Activated CD4-positive, alpha-beta memory T cell treated with anti-CD3 and anti-CD28 coated beads, Interleukin-2, amount 10 ng/mL, durations not matched to agents 7 days and 5 days (primary cell): ENCODE measurements at places on chromosomes 3 and 15. TPM values are rescaled to one million over a fixed set of nuclear protein-coding genes. Genes with fewer than 3 reads are reported as not detected.
A peak's percentile ranks its signal among the peaks of the same experiment; 100 is the strongest.

ANP32A gene
- 190 TPM for total RNA-seq

TGM5 gene
- total RNA-seq = 0.28 TPM

RAD51 gene
- total RNA-seq = 60.4 TPM

GP9 gene
- total RNA-seq = not detected

FRG2C gene
- not detected for total RNA-seq

GOLGA8T gene
- not detected for total RNA-seq

CACNA1D gene
- total RNA-seq = 2.5 TPM

RETNLB gene
- not detected for total RNA-seq

FMN1 gene
- 0.03 TPM for total RNA-seq

STAB1 gene
- total RNA-seq = not detected

LHFPL4 gene
- total RNA-seq = 0.05 TPM

SLC28A1 gene
- total RNA-seq = not detected

DNA sequence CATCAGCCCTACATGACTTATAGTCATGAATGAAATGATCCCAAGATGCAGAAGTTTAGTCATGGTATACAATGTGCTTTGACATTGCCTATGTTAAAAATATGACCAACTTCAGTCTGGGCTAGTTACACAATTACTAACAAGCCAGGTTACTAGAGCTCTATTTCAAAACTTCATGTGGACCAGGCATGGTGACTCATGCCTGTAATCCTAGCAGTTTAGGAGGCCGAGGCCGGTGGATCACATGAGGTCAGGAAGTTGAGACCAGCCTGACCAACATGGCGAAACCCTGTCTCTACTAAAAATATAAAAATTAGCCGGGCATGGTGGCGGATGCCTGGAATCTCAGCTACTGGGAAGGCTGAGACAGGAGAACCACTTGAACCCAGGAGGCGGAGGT, 613.0 kb downstream of the CADM2 start:
- H3K27me3 ChIP-seq = no peaks in the 10 kb centered on the region
- DNase-seq = no peak

- no peaks in the 10 kb centered on the region for H3K27me3 ChIP-seq
- peak overlapping the region; percentile 56 for H3K4me3 ChIP-seq
- DNase-seq = peak; percentile 60
- peaks cover 40% of the 10 kb centered on the region for H3K36me3 ChIP-seq
- H3K27ac ChIP-seq = peak overlapping the region; percentile 83
- peaks cover 43% of the 10 kb centered on the region for H3K4me1 ChIP-seq
Measured at GRCh38 chr15:43749690-43750345, 3.6 kb downstream of the PDIA3 start.

GRCh38 chr3:132351222-132351806, 34.1 kb downstream of the ACP3 start:
- H3K27me3 ChIP-seq = peaks cover 1% of the 10 kb centered on the region
- no peak overlapping the region for H3K4me3 ChIP-seq
- no peaks in the 10 kb centered on the region for H3K36me3 ChIP-seq
- H3K27ac ChIP-seq = no peak overlapping the region
- peaks cover 11% of the 10 kb centered on the region for H3K4me1 ChIP-seq

DNA sequence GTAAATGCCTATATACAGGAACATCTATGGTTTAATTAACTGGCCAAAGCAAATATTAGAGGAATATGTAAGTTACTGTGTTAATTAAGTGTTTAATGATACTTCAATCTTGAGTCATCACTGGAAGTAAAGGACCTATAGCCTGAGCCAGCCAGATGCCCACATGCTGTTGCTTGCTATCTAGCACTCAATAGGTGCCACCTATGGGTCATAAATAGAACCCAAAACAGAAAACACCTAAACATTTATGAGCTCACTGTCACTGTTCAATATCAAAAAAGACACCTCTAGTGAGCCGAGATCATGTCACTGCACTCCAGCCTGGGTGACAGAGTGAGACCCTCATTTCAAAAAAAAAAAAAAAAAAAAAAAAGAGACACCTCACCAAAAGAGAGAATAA, 48.4 kb upstream of the IP6K2 start:
- H3K4me3 ChIP-seq = no peak overlapping the region
- H3K4me1 ChIP-seq = no peaks in the 10 kb centered on the region
- no peak overlapping the region for H3K27ac ChIP-seq

DNA sequence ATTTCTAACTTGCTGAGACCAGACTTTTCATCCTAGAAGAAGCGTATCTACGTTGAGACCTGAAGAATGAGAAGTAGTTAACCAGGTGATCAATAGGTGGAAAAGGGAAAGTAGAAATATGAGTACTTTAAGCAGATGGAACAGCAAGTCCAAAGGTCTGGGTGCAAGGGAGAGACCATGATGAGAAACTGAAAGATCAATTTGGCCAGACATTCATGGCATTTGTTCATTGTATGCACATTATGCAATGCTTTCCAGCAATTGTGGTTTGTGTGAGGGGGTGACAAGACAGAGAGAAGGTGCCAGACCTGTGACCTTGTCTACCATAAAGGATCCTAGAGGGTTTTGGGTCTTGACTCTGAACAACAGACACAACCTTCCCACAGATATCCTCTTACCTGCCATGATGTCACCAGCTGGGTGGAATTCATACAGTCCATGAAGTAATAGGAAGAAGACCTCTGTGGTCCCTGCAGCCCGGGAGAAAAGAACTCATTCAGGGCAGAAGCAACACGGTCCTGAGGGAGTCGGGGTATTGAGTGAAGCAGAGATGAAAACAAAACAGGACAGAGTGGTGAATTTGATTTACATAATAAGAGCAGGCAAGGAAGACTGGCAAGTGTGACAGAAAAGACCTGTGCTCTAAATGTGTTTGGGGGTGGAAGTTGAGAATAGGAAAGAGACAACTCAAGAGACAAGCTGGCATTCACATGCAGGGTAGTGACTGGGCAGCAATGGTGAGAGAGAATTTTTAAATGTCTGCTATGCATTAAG, 63.4 kb upstream of the PSMD6 start:
- peaks cover 5% of the 10 kb centered on the region for H3K27me3 ChIP-seq
- H3K4me1 ChIP-seq = no peaks in the 10 kb centered on the region
- no peak overlapping the region for H3K27ac ChIP-seq
- H3K36me3 ChIP-seq = no peaks in the 10 kb centered on the region
- DNase-seq = no peak

DNA sequence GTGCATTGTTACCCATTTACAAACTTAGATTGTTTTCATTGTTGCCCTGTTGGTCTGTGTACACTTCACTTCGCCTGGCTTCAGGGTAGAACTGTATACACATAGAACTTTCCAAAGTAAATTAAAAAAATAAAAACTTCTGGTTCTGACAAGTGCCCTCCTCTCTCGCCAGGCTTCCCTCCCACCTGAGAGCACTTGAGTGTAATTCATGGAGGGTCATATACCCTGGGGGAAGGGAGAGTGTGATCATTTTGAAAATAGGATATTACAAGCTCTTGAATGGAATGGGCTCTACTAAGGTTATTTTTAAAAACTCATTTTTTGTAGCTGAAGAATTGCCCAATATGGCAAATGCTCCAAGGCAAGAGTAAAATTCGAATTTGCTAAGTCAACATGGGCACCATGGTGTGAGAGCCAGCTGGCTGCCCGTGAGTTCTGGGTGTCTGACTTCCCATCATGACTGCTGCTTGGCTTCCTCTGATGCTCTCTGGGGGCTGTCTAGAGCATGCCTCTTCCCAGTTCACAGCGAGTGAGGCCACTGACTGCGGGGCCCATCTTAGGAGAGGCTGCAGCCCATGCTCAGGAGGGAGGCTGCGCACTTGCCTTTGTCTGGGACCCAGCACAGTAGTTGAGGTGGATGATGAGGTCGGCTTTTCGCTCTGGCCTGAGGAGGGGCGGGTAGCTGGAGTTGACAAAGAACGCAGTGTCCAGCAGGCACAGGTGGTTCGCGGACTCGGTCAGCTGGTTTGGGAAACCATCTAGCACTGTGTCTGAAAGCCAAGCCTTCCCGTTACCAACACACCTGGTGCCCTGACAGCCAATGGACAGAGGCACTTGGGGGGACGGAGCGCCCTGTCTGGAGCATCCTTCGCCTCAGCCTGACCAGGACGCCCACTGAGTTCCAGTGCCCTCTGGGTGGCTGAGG, 13.1 kb upstream of the EHD4 start:
- peaks cover 19% of the 10 kb centered on the region for H3K4me1 ChIP-seq
- no peak overlapping the region for H3K27ac ChIP-seq
- no peaks in the 10 kb centered on the region for H3K27me3 ChIP-seq
- DNase-seq = no peak
- no peak overlapping the region for H3K4me3 ChIP-seq

DNA sequence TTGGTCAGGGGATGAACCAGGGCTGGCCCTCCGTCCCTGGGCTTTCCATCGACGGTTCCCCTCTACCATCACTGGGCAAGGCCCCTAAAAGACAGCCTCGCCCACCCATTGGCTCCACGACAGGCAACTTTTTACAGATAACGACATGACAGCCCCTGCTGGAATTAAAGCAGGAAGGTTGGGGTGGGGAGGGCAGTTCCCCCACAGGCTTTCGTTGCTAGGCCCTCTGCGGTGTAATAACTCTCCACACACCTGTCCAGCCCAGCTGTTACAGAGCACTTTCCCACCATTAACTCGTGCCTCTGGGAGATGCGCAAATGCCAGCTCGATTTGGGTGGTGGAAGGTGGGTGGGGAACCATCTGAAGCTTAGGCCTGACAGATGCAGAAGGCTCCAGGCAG, 264.2 kb upstream of the TLE3 start:
- no peaks in the 10 kb centered on the region for H3K4me1 ChIP-seq
- peaks cover 15% of the 10 kb centered on the region for H3K27me3 ChIP-seq
- H3K27ac ChIP-seq = no peak overlapping the region
- no peak overlapping the region for H3K4me3 ChIP-seq

DNA sequence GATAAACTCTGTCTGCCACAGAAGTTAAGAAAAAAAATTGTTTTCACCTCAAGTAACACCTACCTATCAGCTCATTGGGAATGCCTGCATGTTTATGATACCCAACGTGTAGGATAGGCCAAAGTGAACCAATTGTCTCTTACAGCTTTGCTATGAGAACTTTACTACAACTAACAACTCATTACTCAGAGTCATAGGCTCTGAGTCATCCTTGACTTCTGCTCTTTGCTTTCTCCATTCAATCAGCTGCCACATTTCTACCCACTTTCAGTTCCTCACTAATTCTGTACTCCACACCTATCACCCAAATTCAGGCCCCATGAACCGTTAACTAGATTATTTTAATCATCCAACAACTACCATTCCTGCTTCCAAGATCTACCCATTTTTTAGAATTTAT, 843.9 kb downstream of the TUSC7 start:
- H3K4me1 ChIP-seq = no peaks in the 10 kb centered on the region
- H3K27ac ChIP-seq = no peak overlapping the region
- H3K36me3 ChIP-seq = no peaks in the 10 kb centered on the region
- no peak overlapping the region for H3K4me3 ChIP-seq
- H3K27me3 ChIP-seq = no peaks in the 10 kb centered on the region
- DNase-seq = no peak

- H3K27ac ChIP-seq = no peak overlapping the region
- H3K4me1 ChIP-seq = peaks cover 20% of the 10 kb centered on the region
- H3K36me3 ChIP-seq = no peaks in the 10 kb centered on the region
- peaks cover 43% of the 10 kb centered on the region for H3K27me3 ChIP-seq
- DNase-seq = no peak
Measured at GRCh38 chr15:81097116-81097889, 36.8 kb upstream of the CFAP161 start.

GRCh38 chr3:167671878-167672427, 18.2 kb upstream of the WDR49 start:
- H3K4me3 ChIP-seq = no peak overlapping the region
- no peak overlapping the region for H3K27ac ChIP-seq
- H3K27me3 ChIP-seq = no peaks in the 10 kb centered on the region
- H3K36me3 ChIP-seq = peaks cover 40% of the 10 kb centered on the region

GRCh38 chr15:42151141-42151561, 5.3 kb downstream of the PLA2G4F start:
- no peaks in the 10 kb centered on the region for H3K4me1 ChIP-seq
- H3K27me3 ChIP-seq = no peaks in the 10 kb centered on the region
- DNase-seq = no peak
- H3K36me3 ChIP-seq = no peaks in the 10 kb centered on the region
- H3K4me3 ChIP-seq = no peak overlapping the region

DNA sequence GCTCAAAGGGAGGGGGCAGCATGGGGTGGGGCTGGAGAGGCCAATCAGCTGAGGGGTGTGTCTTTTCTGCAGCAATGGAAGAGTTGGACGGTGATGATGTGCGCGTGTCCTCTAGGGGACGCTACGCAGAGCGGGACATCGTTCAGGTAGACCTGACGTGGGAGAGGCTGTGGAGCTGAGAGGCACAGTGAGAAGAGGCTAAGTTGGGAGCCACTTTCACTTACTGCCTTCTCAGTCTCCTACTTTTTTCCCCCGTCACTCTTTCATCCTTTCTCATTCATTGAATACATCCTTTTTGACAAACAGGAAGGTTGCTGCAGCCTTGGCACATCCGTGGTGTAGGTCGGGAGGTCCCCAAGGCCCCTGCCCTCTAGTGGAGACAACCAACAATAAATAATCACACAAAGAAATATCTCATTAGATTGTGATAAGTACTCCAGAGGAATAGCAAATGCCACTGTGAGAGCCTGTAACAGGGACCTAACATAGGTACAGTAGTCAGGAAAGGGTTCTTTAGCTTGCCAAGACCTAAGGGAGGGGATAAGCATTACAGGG, 4.4 kb upstream of the BRPF1 start:
- peaks cover 31% of the 10 kb centered on the region for H3K4me1 ChIP-seq
- H3K27ac ChIP-seq = peak overlapping the region; percentile 24
- H3K4me3 ChIP-seq = peak overlapping the region; percentile 67
- no peaks in the 10 kb centered on the region for H3K36me3 ChIP-seq

- H3K4me1 ChIP-seq = peaks cover 17% of the 10 kb centered on the region
- H3K27ac ChIP-seq = no peak overlapping the region
- H3K4me3 ChIP-seq = no peak overlapping the region
- no peak for DNase-seq
Measured at GRCh38 chr3:112011376-112011940, 12.7 kb downstream of the TAGLN3 start.

GRCh38 chr3:162192340-162193029, 695.9 kb downstream of the OTOL1 start:
- H3K36me3 ChIP-seq = no peaks in the 10 kb centered on the region
- H3K4me3 ChIP-seq = no peak overlapping the region
- H3K27me3 ChIP-seq = no peaks in the 10 kb centered on the region
- no peaks in the 10 kb centered on the region for H3K4me1 ChIP-seq
- no peak overlapping the region for H3K27ac ChIP-seq
- no peak for DNase-seq

DNA sequence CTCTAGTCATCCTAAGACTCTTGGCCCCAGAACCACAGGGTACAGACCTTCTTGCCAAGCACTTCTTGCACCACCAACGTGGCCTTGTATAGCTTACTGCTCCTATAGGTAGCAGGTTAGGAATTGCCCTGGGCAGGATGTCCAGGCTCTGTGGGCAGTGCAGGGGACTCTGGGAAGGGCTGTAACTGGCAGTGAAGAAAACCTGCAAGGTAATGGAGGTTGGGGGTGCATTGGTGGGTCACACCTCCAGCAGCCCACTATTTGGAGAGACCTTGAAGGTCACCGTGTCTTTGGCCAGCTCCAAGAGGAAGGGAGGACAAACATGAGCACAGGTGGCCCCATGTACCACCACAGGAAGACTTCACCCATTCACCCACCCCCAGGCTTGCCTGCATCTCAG, 21.3 kb upstream of the XYLB start:
- peaks cover 10% of the 10 kb centered on the region for H3K27me3 ChIP-seq
- DNase-seq = no peak
- no peak overlapping the region for H3K27ac ChIP-seq
- no peak overlapping the region for H3K4me3 ChIP-seq

GRCh38 chr3:99544786-99545281, 93.6 kb upstream of the COL8A1 start:
- peaks cover 7% of the 10 kb centered on the region for H3K4me1 ChIP-seq
- no peak overlapping the region for H3K4me3 ChIP-seq
- no peaks in the 10 kb centered on the region for H3K27me3 ChIP-seq
- DNase-seq = no peak

GRCh38 chr3:8554696-8555095, 53.1 kb downstream of the LMCD1 start:
- no peak overlapping the region for H3K4me3 ChIP-seq
